Stimulated activated naive CD8-positive, alpha-beta T cell treated with anti-CD3 and anti-CD28 coated beads, Interleukin-15, Interleukin-2, amounts not matched to agents 100 U/mL and 50 U/mL, for 24 hours (primary cell): ENCODE measurements at places on chromosomes 12 and 14.
A peak's percentile ranks its signal among the peaks of the same experiment; 100 is the strongest.

DNA sequence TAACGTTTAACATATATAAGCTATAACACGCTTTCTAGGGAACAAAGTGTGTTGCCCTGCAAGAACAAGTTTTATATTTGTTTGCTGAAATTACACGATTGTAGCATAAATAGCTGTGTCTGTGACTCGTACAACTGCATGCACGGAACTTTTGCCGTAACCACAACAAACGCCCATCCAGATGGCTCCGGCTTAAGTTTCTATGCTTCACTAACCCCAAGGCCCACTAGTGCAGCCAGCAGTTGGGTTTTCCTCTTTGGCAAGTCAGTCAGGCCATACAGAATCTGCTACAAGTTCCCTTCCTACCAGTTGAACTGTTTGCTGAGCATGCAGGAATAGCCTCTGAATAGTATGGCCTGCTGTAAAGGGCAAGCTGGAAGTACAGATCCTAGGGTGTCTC, 12.1 kb downstream of the CSRP2 start:
- DNase-seq, result no peak

- no peak for DNase-seq
Measured at GRCh38 chr12:74899031-74899829, 310.4 kb downstream of the KCNC2 start.

DNA sequence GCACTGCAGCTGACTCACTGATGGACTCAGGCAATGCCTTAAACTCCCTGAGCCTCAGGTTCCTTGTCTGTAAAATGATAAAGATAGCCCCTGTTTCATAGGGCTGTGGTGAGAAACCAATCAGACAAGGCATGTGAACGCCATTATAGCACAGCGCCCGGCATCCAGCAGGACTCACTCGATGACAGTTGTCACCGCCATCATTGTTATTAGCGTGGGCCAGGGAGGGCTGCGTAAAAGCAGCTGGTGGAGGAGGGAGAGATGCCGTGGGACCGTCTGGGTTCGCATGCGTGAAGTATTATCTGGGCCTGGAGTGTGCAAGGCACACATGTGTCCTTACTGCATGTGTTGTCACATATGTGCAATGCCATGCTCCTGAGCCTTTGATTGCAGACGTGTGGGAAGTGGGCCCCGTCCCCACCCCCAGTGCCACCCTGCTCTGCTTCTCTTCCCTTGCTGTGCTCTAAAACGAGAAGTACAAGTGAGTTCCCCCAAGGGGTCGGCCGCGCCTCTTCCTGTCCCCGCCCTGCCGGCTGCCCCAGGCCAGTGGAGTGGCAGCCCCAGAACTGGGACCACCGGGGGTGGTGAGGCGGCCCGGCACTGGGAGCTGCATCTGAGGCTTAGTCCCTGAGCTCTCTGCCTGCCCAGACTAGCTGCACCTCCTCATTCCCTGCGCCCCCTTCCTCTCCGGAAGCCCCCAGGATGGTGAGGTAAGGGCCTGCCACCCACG, at the start of gene PTPN6:
Gene PTPN6, plus strand, starts transcription at position 546 of the 730 bp plus-strand sequence. Its CDS starts 157 bp downstream, at position 703.
- DNase-seq, result peak; percentile 81

- no peak for DNase-seq
Measured at GRCh38 chr14:74614508-74615495, 2.8 kb upstream of the LTBP2 start.

GRCh38 chr14:57246933-57247657, 21.6 kb downstream of the EXOC5 start:
- DNase-seq, result no peak

- peak; percentile 49 for DNase-seq
Measured at GRCh38 chr12:121033625-121034349, 5.3 kb downstream of the OASL start.

GRCh38 chr12:65055859-65056258, 65.2 kb downstream of the WIF1 start:
- DNase-seq, result no peak

GRCh38 chr12:14828892-14829291, 14.4 kb downstream of the ART4 start:
- DNase-seq, result no peak

GRCh38 chr14:104919993-104920315, 4.7 kb upstream of the PLD4 start:
- DNase-seq, result no peak

DNA sequence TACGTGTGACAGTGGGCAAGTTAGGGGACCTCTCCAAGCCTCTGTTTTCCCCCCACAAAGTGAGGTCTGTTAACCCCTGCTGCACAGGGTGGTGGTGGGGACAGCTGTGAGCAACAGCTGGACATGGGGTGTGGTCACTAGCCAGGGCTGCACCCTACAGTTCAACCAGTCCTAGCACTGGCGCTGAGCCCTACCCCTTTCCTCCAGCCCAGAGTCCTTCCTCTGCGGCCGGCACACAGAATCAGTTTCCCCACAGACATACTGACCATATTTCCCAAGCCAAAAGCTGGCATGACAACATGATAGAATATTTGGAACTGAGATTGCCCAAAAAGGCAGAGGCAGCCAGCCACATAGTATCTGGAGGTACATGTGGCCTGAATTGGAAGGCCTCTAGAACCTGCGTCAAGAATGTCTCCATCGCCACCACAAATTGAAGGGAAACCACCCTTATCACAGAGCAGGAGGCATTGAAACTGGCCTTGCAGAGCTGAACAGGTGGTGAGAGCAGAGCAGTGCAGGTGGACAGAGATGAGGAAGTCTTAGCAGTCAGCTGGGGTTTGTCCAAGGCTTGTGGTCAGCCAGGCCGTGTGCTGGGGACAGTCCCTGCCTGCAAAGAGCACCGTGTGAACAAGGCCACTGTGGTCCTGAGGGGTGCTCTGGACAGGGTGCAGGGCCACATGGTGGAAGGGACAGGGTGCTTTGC, 21.2 kb downstream of the DEGS2 start:
- no peak for DNase-seq

- DNase-seq, result peak; percentile 29
Measured at GRCh38 chr12:51482929-51483697, 58.5 kb downstream of the SLC4A8 start.

- no peak for DNase-seq
Measured at GRCh38 chr12:72734581-72734980, 462.4 kb downstream of the TRHDE start.
